Foreskin fibroblast (primary cell): ENCODE measurements at places on chromosomes 3 and 15.
A peak's percentile ranks its signal among the peaks of the same experiment; 100 is the strongest.

DNA sequence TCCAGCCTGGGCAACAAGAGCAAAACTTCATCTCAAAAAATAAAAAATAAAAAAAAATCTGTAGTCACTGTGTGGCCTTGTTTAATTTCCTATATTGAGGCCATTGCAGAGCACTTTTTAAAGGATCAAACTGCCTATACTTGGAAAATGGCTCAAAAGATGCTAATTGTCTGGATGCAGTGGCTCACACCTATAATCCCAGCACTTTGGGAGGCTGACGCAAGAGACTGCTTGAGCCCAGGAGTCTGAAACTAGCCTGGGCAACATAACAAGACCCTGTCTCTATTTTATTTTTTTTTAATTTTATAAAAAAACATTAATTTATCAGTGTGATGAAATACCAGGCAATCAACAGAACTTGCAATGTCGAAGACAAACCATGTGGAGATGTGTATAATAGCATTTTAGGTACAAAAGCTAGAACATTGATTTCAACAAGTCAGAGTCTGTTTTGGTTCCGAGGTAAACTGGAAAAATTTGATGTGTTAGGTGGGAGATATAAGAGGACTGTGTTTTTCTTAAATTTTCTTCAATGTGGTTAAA is 47.0 kb upstream of the SETD2 start:
- no peak for DNase-seq

DNA sequence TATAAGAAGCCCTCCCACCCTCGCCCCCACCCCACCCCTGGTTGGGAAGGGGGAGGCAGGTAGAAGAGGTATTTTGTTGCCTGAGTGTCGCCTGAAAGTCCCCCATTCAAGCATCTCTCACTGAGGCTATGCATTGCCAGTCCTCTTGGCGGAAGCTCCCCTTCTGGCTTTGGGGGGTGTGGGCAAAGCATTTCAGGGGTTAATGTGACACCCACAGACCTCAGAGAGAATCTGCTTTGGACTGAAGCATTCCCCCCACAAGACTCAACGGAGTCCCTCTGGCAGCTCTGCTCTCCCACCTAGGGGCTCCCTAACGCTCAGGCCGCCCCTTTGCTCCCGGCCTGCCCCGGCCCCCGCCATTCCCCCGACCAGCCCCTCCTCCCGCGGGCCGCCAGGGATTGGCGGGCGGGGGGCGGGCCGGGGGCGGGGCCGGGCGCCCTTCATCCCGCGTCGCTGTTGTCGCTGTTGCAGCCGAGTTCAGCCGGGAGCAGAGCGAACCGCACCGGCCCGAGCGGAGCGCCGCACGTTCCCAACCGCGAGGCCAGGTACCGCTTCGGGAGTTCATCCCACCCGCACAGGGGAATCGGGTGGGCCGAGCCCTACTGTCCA is at the start of gene SLC38A3:
TSS of gene SLC38A3 (plus strand) at position 468 of the 609 bp plus-strand sequence. CDS start 8,929 bp downstream, outside the sequence.
- DNase-seq, result no peak

- DNase-seq, result peak; percentile 20
Measured at GRCh38 chr3:52881871-52882270, 15.5 kb downstream of the STIMATE start.

DNA sequence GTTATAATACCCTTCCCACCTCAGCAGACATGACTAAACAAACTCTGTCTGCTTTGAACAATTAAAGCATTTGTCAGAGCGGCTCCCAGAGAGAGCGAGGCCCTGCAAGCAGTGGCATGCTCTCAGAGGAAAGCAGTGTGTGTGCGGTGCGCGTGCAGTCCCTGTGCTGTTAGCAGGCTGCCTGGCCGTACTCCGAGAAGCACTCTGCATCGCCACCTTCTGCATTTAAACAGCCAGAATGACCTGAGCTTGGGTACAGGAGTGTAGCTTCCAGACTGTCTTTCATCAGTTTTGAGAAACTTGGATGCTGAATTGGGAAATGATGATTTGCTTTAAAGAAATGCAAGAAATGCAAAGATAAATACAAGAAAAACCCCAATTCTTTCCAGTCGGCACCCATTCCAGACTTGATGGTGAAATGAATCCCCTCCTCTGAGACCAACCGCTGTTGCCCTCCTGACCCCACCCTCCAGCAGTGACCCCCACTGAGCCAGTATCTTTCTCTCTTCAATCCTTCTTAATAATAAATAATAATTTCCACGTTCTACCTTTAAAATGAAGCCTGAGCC is 113.5 kb downstream of the VGLL4 start:
- peak; percentile 75 for DNase-seq

DNA sequence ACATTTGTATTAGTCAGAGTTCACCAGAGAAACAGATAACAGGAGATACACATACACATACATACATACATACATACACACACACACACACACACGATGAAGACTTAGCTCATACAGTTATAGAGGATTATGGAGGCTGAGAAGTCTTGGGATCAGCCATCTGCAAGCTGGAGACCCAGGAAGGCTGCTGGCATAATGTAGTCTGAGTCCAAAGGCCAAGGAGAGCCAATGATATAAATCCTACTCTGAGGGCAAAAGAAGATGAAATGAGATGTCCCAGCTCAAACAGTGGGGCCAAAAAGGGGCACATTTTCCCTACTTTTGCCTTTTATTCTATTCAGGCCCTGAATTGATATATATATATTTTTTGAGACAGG is 6.4 kb upstream of the TTC14 start:
- DNase-seq, result no peak

DNA sequence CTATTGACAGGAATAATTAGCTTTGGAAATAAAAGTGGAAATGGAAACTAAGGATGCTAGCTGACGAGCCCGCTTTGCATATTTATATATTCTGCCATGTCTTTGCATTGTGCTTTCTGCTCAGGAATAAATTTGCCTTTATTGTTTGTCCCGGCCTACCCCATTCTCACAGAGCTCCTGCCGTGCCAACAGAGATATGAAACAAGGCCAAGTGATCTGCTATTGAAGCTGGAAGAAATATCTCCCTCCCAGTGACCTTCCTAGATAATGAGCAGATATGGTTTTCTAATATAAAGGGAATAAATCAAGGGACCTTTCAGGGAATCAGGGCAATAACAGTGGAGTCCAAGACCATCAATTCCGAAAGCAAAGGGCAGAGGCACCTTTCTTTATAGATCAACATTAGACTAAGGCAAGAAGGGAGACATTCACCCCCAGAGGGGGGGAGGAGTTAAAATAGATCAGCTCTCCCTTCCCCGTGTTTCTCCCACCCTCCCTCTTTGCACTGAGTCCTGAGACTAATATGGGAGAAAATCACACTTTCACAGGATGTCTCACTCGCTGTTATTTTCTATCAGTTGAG is 664.6 kb downstream of the AGBL1 start:
- DNase-seq, result no peak

GRCh38 chr15:57654153-57654852 is 52.2 kb upstream of the POLR2M start:
- DNase-seq, result peak; percentile 90

- DNase-seq, result peak; percentile 18
Measured at GRCh38 chr3:49869525-49870126, at the start of gene CAMKV. Gene CAMKV, minus strand, starts transcription at chr3:49869906. Its CDS starts 7,518 bp downstream, at chr3:49862388.

- DNase-seq, result no peak
Measured at GRCh38 chr15:62071711-62072308, 5.0 kb downstream of the C2CD4A start.

DNA sequence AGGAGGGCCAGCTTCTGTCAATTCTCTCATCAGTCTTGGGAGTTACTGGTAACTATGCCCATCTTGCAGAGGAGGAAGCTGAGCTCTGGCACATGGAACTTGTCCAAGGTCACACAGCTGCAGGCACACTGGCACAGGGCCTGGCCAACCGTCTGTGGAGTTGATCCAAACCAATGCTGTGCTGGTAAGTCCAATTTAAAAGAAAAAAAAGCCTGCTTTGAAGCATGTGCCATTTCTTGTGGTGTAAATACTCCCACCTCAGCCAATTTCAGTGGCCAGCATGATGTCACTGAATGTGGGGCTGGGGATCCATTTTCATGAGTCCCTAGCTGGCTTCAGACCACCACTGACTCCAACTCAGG is 83.4 kb downstream of the CHSY1 start:
- no peak for DNase-seq
